GM06990 (cell line): ENCODE measurements at places on chromosomes 12 and 14.

DNA sequence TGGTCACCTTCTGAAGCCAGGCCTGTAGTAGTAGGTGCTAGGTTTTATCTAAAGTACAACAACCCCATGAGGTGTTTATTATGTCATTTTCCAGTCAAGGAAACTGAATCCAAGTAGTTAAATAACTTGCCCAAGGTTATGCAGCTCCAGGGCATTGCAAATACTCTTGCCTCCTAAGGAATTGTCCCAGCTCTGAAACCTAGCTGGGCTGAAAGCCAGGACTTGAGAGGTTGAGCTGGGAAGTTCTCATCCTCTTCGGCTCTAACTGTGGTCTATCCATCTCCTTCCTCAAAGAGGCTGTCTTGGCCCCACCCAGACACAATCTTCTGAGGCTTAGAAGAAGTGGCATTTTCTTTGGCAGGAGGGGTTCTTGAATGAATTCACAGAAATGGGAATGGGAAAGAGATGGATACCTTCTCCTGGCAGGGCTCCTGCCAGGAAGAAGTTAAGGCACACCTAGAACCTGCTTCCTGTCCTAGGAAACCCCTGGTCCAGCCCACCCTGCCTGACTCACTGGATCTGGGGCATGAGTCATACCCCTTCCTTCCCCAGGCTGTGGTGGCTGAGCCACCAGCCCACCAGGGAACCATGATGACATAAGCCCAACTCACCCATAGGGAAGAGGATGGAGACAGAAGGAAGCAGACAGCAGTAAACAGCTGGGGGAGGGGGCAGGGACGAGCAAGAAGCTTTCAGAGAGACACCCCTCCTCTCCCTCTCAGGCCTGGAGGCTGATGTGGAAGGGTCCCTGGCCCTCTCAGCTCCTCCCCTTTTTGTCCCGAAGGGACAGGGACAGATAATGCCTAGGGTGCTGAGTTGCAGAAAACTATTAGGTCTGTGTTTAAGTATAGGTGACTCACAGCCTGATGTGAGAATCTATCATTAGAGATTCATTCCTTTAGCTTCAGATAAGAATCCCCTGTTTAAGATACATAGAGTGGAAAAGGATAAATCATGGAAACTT lies 2.1 kb upstream of the PLEK2 start:
- no peak for DNase-seq

- peak; percentile 72 for DNase-seq
Measured at GRCh38 chr14:23306412-23307145, at the start of gene BCL2L2. TSS of gene BCL2L2 (plus strand) at chr14:23306833. CDS start at chr14:23307768, 935 bp downstream.

DNA sequence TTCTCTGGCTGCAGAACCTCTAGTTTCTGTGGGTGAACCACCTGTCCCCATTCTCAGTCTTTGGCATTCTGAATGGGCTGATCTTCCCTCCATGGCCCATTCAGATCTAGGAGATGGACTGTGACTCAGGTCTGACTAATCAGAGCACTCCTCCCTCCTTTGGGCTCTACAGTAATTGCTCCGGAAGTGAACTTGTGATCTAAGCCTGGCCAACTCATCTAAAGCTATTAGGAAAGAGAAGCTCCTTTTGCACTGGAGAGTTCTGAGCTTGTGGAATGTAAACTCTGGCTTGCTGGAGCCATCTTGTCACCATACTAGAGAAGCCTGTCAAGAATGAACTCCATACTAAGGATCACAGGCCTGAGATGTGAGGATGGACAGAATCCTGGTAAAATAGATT lies 168.2 kb downstream of the SUDS3 start:
- DNase-seq: no peak

GRCh38 chr14:32012571-32012970 lies 64.5 kb upstream of the ARHGAP5 start:
- no peak for DNase-seq

GRCh38 chr14:56202256-56202655 lies 84.0 kb downstream of the PELI2 start:
- DNase-seq: peak; percentile 30

GRCh38 chr14:90644882-90645281 lies 171.3 kb downstream of the TTC7B start:
- no peak for DNase-seq

GRCh38 chr14:90530523-90530922 lies 133.7 kb downstream of the CALM1 start:
- no peak for DNase-seq

DNA sequence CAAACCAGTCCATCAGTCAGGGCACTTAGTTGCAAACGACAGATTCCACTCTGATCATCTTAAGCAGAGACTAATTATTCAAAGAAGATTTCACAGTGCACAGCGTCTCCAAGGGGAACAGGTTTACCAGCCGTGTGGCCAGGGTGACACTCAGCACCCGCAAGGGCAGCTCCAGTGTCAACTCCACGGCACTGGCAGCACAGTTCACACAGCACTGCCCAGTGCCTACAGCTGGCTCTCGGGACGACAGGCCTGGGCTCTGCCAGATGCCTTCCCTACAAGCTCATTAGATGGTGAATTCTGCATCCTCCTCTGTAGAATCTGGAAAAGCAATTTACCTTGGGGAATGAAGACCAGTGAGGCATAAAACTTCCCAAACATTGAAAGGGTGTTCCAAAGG lies 4.9 kb downstream of the OR10P1 start:
- DNase-seq: no peak

DNA sequence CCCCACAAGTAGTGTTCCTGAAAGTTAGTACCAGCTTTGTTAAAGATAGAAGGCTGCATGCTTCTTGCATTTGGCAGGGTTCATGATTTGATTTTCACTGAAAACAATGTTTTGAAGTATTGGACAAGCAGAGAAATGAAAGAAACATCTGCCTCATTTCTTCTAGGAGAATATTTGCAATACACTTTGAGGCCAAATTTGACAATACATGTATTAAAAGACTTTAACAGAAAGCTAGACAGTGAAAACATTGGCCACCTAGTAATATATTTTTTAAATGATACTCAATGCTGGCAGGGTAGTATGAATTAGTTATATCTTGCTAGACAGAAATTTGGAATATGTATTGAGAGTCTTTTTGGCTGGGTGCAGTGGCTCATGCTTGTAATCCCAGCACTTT lies 68.5 kb downstream of the GCH1 start:
- no peak for DNase-seq

DNA sequence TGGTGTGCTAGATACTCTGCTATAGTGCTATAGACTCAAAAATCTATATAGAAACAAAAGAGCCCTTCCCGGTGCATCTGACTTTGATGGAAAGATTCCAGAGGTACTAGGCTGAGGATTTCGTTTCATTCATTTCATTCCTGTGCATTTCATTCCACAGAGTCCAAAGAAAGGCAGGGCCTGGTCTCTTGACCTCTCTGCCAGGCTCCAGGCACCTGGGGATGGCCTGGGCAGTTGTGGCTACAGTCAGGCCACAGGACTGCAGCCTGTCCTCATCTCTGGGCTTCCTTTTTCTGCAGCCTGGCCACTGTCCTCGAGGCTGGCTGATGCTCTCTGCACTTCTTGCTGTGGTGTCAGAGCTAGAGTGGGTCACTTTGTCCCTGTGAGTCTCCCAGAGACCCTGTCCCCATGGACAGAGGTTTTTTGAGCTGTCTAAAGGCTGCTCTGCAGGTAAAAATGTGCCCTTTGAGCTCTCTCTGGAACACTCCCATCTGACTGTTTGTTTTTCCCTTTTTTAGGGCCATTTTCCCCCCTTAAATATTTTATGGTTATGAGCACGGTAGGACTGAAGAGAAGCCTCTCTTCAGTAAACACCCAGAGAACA lies 3.2 kb upstream of the VDR start:
- DNase-seq: no peak

GRCh38 chr12:46134852-46135251 lies 134.0 kb downstream of the SLC38A1 start:
- no peak for DNase-seq

- no peak for DNase-seq
Measured at GRCh38 chr12:53782093-53782703, 30.4 kb upstream of the CISTR start.

DNA sequence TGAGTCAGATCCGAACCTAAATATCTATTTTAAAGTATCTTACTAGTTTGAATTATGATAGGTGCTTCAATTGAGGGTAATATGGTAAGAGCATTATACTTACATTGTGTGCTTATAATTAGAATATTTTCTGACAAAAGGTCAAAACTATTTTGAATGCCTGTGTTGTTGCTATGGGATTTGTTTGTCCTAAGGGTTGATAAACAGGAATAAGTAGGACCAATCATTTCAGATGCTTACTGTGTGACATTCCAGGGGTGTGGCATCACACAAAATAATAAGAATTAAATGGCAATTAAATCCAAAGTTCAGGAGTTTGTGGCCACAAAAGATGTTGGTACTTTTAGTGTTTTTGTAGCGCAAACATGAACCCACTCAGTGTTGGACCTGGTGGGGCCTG lies 256.2 kb upstream of the DDHD1 start:
- no peak for DNase-seq
